ENCODE measurements at places on chromosomes 6 and 20.

DNA sequence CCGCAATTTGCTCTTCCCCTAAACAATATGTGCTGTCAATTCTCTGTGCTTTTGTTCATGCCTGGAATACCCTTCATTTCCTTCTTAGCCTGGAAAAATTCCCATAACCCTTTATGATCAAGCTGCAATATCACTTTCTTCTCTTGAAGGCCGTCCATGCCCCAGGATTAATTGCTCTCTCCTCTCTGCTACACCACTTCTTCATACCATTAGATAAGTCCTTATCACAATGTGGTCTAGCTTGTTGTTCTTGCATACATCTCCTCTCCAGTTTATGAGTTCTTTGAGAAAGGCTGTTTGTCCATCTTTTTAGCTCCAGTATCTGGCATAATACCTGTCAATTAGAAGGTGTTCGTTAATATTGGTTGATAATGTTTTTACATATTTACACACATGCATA lies 111.2 kb upstream of the SAMD5 start:
- no peak for DNase-seq

DNA sequence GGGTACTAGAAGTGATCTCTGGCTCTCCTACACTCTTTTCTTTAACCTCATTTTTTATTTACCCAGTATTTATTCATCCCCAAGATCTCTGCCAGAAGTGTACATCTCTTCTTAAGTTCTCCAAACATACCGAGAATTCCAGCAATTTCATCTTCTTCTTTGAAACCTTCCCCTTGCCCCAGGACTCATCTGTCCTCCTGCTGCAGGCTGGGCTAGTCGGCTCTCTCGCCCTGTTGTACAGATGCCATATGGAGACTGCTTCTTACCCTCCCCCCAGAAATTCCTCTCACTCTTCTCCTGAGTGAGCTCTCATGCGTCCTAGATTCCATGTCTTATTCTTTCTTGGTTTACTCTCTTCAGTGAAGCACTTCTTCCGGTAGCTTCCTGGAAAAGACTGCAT lies 21.9 kb upstream of the PNRC1 start:
- no peak for DNase-seq

DNA sequence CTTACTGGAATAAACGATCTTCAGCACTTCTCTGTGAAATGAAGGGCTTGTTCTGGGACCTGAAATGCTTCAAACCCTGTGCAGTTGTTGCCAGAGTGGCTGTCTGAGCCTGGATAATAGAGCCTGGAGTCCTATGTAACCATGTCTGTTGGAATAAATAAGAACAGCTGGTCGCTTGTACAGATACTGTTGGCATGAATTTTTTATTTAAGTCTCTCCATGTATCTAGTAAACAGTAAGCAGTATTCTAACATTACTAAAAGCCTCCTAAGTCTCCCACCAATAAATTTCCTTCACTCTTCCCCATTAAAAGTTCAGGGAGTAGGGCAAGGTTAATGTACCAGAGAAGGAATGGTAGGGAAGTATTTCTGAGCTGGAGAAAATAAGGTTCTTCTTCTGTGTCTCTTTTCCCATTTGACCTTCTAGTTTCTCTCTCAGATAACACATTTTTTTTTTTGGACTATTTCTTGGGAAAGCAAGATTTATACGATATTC lies 227.5 kb downstream of the PRL start:
- no peak for DNase-seq

- DNase-seq, result no peak
These were observed 55.7 kb upstream of the NKX2-2 start for GRCh38 chr20:21569586-21569985.

- no peak for DNase-seq
These were observed 1.3 kb downstream of the EPB41L2 start for GRCh38 chr6:131061751-131062119.

- no peak for DNase-seq
These were observed 68.5 kb downstream of the FYN start for GRCh38 chr6:111804627-111805235.

DNA sequence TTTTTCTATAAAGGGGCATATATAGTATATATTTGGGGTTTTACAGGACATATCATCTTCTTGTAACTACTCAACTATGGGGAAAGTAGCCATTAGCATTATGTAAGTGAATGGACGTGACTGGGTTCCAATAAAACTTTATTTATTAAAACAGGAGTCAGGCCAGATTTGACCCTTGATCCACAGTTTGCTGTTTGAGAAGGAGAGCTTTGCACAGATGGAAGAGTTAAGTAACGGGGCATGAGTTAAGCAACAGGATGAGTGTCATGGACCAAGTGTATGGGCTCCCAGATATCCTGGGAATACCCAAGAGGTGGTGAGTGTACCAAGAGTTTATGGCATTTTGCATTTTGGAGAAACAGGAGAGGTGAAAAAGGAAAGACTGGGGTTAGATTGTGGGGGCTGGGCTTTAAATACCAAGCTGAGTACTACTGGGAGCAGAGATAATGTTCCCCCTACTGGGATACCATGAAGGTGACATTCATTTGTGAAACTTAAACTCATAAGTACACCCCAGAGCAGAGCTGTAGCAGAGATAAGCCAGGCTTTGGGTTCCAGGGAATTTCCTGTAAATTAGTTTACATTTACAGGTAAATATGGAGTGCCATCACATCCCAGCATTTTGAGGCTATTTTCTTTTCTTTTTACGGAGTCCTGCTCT lies 18.5 kb upstream of the SCUBE3 start:
- DNase-seq, result no peak

DNA sequence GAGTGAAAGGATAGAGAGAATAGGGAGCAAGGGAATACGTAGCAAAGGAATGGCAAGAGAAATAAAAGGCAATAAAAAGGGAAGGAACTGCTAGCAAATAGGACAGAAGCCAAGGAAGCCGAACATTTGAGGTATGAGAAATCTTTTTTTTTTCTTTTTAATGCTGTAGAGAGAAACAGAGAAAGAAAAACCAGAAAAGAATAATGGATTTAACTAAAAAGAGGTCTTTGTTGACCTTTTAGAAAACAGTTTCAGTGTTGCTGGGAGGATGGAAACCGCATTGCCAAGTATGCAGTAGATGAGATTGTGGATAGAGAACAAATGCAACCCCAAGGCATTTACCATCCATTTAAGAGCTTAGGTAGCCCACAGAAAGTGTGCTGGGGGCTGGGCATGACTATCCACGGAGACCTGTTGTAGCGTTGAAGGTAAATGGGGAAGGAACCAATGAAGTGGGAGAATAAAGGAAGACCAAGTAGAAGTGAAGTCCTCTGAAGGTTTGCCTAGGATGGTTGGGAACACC lies 23.3 kb upstream of the C6orf62 start:
- DNase-seq, result no peak

- no peak for DNase-seq
These were observed 28.2 kb downstream of the MRAP2 start for GRCh38 chr6:84061613-84062398.

DNA sequence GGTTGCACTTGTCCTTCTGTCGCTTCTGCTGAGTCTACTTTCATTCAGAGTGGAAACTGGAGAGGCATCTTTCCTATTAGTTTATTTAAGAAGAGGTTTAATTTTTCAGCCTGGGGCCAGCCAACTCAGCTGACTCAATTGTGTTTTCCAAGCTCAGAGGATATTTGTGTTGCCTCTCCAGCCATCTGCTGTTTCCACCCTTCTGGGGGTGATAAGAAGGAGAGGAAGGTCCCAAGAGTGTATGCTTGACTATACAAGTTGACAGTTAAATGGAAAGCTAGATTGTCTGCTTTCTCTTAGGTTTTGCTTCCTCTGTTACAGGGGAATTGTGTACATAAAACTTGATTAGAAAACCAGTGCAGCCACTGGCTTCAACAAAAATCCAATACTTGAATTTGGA lies 3.0 kb downstream of the PSMF1 start:
- no peak for DNase-seq

GRCh38 chr6:118537574-118537973 lies 10.5 kb upstream of the PLN start:
- no peak for DNase-seq

DNA sequence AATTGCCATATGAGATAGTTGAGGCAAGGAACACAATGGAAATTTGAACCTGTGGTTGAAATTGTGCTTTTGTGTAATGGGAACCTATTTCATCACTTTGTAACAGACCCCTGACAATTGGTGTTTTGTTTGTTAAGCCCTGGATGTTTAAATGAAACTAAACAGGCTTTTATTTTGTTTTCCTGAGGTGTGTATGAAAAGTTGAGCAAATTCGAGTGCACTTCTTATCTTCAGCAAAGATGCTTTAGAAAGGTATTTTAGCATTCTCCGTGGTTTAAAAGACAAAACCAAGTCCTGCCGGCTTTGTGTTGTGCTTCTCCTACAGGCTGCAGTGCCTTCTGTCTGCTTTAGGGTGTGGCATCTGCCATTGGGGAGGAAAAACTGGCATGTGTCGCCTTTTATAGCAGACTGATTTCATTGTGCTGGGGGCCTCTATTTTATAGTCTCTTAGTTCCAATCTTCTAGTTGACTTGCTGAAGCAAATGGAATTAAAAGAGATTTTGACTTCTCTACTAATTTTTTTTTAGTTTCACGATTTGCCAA lies 2.2 kb upstream of the ARID1B start:
- DNase-seq, result no peak

DNA sequence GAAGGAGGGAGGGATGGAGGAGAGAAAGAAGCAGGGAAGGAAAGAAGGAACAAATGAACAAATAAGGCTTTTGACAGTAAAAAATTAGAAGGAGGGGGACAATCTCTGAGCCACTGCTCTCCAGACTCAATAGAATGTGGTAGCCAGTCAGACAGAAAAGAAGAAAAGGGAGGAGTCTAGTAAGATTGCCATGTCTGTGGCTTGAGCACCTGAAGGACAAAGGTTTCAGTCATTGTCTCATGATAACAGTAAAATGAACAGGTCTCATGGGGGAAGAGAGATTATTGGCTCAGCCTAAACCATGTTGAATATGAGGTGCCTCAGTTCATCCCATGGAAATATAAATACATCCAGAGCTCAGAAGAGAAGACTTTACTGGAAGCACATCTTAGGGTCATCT lies 14.0 kb upstream of the LOC128125822 start:
- DNase-seq, result no peak

- DNase-seq, result peak; percentile 61
These were observed 99.3 kb downstream of the PRND start for GRCh38 chr20:4820806-4821518.

GRCh38 chr6:64334636-64335035 lies 699.0 kb downstream of the PHF3 start:
- no peak for DNase-seq

DNA sequence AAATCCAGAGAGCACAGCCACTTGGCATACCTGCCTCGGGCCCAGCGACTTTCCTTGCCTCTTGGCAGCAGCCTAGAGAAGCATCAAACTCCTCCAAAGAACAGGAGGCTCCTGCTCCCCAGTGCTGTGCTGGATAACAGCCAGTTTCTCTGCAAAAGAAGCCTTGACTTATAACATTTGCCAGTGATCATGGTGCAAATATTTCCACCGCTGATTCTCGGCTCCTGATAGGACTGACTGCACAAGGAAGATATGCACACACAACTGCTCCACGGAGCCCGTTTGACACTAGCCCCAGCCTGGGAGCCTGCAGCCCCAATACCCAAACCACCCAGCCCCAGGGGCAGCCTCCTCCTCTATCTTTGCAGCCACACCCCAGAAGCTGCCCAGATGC lies 17.5 kb downstream of the ACSS1 start:
- no peak for DNase-seq

DNA sequence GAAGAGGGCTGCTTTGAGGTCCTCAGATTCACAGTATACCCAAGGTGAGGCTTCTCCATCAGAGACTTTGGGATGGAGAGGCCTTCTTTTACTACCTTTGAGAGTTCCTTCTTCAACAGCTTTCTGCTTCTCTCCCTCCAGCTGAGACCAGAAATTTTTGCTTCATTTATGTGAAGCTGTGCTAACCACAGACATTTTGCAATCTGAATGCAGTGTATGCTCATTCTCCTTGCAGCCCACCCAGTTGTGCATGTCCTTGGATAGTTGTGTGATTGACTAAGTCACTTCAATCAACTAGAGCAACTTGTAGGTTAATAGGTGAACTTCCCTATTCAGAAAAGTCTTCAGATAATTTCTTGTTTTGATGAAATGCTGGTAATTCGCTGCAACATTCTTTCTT lies 20.1 kb downstream of the DCBLD1 start:
- DNase-seq, result no peak

All from 8988T (cell line).